ENCODE measurements at places on chromosomes 4 and X.
A peak's percentile ranks its signal among the peaks of the same experiment; 100 is the strongest.

- DNase-seq: no peak
These were observed 20.0 kb downstream of the RHOH start for GRCh38 chr4:40216622-40217366.

DNA sequence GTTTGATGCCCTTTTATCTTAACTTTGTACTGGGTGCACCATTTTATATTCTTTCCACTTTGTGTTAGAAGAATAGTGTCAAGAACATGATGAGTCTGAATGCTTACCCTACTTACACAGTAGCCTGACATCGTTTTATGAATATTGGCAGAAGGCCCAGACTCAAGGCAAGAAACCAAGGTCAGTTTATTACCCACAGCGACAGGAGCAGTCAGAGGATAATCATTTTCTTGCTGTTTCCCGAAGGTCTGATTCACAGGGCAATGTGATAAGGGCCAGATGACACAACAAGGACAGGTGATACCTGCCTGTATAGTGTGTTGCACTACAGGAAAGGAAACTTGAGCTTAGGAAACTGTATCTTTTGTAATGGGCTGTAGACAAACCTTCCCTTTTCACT lies 417.4 kb downstream of the SPOCK3 start:
- DNase-seq: no peak

DNA sequence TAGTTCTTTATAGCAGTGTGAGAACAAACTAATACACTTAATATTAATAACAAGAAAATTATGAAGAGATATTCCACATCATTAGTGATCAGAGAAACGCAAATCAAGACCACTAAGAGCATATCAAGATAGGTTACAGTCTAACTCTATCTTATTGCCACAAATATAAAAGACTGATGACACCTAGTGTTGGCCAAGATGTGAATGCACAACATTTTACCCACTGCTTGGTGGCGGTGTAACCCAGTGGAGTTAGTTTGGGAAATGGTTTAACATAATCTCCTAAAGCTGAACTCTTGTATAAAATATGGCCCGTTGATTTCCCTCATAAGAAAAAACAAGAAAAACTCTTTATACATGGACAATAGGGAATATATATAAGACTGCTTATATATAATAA lies 92.4 kb downstream of the SLITRK2 start:
- DNase-seq: no peak

DNA sequence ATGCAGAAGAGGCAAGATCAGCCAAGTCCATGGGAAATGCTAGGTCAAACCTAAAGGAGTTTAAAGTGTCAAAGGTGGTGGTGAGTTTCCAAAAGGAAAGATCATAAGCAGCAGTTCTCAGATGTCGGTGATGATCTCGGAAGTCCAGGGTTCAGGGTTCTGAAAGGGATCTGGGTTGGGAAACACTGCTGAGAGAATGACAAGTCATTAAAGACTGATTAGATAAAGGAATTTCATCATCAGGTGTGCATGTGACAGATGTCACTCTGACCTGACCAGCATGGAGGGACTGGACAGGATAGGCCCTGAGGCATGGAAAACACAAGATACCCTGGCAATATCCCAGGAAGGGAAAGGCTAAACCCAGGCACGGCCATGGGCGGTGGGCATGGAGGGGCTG lies 195.7 kb upstream of the TBL1X start:
- no peak for DNase-seq

- no peak for DNase-seq
These were observed 331.8 kb downstream of the TEX13C start for GRCh38 chrX:125651426-125651825.

DNA sequence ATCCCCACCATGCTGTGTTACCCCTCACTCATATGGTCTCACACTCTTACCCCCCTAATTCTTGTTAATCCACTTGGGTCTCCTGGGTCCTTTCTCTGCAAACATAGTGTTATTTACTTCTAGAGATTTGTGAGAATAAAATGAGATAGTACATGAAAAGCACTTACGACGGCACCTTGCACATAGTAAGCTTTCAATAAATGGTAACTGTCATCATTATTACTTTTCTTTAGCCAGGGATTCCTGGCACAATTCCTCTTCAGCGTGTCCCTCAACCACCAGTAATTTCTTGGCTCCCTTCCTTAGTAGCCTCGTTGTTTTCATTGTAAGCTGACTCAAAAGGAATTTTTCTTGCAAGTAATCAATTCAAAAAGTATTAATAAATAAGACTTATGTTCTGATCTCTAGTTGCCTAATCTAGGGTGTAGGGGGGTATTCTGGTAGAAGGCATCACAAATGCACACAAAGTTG lies 30.1 kb upstream of the RBMX start:
- DNase-seq: no peak

DNA sequence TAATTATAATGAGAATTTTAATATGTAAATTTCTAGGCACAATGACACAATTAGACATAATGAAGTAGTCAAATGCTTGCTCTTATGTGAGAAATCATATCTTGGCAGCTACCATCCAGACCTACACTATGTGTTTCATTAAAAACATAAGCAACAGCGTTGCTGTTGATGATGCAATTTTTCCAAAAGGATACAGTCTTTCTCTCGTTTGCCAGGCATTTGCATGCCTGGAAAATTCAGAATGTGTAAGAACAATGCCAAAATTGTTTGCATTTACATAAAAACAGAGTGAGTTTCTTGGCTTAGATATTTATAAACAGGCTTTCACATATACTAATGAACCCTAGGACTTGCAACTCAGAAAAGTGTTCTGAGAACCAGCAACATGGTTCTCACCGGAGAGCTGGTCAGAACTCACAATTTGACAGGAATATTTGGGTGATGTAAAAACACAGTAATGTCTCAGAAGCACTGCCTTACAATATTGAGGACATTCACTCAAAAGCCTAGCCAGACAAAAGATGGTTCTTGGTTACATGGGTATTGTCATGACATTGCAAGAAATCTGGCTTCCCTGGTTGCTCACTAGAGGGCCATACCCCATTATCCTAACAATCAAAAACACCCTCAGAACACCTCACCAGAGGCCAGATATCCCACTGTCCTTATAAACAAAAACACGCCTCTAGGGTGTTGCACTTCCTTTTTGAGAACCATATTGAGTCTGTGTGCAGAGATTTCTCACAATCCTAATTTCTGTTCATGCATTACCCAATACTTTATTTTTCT lies 1029.0 kb upstream of the AGA start:
- no peak for DNase-seq

- DNase-seq: no peak
These were observed 4.1 kb upstream of the CD99L2 start for GRCh38 chrX:150902434-150903109.

- DNase-seq: no peak
These were observed 132.8 kb upstream of the STIM2 start for GRCh38 chr4:26727844-26728243.

- DNase-seq: no peak
These were observed 75.6 kb upstream of the MSX1 start for GRCh38 chr4:4783847-4784246.

GRCh38 chr4:5998333-5998936 lies 19.8 kb downstream of the C4orf50 start:
- DNase-seq: peak; percentile 62

GRCh38 chr4:119138046-119138445 lies 2.4 kb downstream of the MYOZ2 start:
- DNase-seq: no peak

GRCh38 chr4:7399440-7400234 lies 35.1 kb downstream of the PSAPL1 start:
- no peak for DNase-seq

DNA sequence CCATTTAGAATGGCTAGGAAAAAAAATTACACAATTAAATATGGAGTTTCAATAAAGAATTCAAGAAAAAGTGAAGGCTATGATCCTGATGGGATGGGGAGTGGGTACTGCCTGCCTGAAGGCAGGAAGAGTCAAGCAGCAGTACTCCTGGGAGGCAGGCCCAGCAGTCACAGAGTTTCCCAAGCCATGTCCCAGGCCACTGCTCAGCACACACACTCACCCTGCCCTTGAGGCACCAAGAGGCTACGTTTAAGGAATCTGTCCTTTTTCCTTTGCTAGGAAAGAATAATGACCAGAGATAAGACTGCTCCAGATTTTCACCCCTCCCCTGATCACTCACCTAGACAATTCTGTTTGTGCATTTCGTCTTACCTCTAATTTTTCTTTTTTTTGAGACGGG lies 30.2 kb downstream of the MAP7D3 start:
- DNase-seq: no peak

DNA sequence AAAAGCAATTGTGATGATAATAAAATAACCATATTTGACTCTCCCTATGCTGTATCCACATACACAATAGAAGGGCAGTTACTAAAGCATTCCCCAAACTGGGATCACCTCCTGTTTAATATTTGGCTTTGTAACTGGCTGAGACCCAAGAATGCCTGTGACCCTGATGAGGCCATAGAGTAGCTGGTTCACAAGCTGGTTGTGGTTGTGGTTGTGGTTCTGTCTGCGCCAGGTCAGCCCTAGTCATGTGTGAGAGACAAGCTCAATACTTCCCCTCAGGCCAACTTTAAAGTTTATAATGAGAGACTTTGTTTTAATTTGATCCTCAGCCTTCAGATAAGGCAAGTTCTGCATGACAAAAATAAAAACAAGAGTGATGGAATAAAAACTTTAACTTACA lies 209.9 kb downstream of the PARM1 start:
- no peak for DNase-seq

GRCh38 chr4:101865501-101866062 lies 75.1 kb downstream of the BANK1 start:
- no peak for DNase-seq
